ENCODE measurements at places on chromosomes 7 and 10.

DNA sequence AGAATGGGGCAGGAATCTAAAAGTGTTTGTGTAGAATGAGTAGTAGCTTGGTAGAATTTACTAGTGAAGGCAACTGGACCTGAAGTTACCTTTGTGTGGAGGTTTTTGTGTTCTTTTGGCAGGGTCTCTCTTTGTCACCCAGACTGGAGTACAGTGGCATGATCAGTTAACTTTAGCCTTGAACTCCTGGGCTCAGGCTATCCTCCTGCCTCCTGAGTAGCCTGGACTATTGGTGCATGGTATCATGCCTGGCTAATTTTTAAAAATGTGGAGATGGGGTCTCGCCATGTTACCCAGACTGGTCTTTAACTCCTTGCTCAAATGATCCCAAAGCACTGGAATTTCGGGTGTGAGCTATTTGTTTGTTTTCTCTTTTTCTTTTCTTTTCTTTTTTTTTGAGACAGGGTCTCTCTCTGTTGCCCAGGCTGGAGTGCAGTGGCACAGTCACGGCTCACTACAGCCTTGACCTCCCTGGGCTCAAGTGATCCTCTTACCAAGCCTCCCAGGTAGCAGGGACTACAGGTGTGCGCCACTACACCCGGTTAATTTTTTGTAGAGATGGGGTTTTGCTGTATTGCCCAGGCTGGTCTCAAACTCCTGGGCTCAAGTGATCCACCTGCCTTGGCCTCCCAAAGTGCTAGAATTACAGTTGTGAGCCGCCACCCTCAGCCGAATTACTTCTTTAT, 76.7 kb downstream of the MKLN1 start:
- DNase-seq, result no peak

DNA sequence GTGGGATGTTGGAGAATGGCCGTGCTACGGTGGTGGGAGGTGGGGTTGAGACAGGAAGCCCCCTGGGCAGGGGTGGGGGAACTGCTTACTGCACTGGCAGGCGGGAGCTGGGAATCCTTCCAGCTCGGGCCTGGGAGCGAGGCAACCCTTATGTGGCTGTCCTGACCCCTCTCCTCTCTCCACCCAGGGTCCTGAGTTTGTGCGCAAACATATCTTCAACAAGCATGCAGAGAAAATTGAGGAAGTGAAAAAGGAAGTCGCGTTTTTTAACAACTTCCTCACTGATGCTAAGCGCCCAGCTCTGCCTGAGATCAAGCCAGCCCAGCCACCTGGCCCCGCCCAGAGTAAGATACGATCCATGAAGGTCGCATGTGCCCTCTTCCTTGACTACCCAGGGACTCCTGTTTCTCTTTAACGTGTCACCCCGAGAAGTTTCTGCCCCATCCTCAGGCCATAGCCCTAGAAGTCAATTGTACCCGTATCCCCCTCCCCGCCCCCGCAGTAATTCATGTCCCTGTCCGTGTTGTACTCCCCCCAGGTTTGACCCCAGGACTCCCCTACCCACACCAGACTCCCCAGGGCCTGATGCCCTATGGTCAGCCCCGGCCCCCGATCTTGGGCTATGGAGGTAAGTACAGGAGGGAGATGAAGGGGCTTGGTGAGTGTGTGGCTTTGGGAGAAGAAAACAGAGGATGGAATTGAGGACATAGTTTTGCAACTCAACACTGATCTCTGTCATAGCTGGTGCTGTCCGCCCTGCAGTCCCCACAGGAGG, 1.8 kb downstream of the UFSP1 start:
- no peak for DNase-seq

GRCh38 chr10:51430506-51430905, 268.9 kb downstream of the CSTF2T start:
- no peak for DNase-seq

DNA sequence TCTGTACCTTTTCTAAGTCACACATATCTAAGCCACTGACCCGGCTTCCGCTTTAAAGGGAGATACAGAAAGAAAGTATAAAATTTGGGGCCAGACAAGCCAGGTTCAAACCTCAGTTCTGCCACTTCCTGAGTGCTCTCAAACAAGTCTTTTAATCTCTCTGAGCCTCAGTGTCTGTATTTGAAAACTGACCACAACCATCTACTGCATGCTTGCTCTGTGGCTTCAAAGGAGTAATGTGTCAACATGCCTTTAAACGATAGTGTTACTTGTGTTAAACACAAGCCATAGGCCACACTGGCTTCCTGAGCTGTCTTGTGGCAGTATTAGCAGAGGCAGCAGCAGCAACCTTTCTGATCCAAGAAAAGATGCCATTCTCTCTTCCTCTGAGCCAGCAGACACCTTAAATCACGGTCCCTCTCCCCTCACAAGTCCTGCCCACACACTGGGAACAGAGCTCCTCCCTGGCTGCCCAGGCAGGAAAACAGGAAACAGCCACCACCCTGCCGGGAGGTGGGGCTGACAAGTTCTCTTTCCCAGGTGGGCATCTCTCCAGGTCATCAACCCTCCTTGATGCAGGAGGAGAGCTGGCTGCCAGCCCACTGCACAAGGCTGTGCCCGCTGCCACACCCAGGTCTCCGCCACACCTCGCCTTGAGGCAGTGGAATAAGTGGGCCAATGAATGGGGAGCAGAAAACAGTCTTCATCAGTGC, 10.7 kb downstream of the HIP1 start:
- peak; percentile 39 for DNase-seq

DNA sequence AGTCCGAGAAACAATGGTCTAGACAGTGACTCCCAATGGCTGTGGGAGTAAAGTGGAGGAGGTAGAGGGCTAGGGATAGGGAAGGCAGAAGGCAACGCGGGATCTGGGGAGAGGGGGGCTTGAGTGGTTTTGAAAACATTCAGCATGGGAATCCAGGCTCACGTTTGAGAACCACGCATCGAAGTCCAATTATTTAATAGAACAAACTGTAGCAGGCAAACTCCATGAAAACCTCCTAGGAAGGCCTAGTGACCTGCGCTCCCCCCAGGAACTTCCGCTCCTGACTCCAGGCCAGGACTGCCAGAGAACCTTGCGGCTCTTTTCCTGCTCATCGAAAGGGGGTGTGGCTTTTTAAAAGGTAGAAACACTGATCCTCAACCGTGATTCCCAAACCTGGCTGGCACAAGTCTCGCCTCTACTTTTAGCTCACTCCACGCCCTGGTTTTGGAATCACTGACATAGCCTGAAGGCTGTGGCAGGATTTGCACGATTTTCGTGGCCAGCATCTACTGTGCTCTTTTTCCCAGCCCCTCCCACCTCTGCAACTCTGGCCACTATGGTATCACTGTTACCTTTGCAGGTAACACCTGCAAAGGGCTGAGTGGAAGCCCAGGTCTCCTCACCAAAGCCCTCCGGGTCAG, 43.4 kb downstream of the MYOF start:
- no peak for DNase-seq

Data from NCI-H1417 (cell line).